Effector CD8-positive, alpha-beta T cell (primary cell): ENCODE measurements at places on chromosomes 16 and 17.

- DNase-seq, result peak; percentile 95
These were observed at the start of the genes IFT20 and TNFAIP1 for GRCh38 chr17:28335201-28335958. Gene IFT20, minus strand, starts transcription at chr17:28335472. Its CDS starts 3,487 bp downstream, at chr17:28331985. Gene TNFAIP1, plus strand, starts transcription at chr17:28335761. Its CDS starts 3,761 bp downstream, at chr17:28339522.

- no peak for DNase-seq
These were observed 5.5 kb downstream of the KRT40 start for GRCh38 chr17:40978575-40979151.

DNA sequence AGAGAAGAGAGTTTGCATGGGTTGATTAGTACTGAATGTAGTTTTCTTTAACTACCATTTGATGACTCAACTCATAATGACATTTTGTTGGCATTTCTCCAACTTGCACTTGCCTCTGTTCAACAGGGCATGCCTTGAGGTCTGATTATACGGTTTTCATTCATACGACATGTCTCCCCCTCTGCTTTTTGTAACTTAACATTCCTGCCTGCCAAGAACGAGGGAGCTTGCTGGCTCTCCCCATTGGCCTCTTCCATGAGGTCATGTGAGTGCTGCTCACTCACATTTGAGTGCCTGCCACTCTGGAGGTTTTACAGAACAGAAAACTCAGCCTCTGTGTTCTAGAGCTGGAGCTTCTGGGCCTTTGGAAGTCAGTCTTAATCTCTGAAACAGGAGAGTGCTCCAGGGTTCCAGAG, 19.7 kb downstream of the MAP2K6 start:
- no peak for DNase-seq

GRCh38 chr17:47630614-47631013, 19.1 kb upstream of the KPNB1 start:
- no peak for DNase-seq

GRCh38 chr17:38338535-38338934, 5.2 kb downstream of the GPR179 start:
- no peak for DNase-seq
